SK-N-SH treated with all-trans-retinoic acid at 6 μM for 48 hours (cell line): ENCODE measurements at places on chromosomes 1 and 21.

DNA sequence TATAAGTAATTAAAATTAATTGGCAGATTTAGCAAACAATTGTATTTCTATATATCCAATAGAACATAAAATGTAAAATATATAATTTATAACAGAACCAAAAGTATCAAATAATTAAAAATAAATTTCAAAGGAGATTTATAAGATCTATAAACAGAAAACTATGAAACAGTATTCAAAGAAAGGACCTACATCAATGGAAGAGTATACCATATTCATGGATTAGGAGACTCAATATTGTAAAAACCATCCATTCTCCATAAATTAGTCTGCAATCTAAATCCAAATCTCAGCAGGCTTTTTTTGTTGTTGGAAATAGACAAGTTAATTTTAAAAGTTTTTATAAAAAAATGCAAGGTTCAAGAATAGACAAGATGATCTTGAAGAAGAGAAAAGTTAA, 149.0 kb upstream of the RUNX3 start:
- ATAC-seq = no peak

GRCh38 chr21:45474323-45474950, 67.8 kb downstream of the SLC19A1 start:
- ATAC-seq = no peak

- ATAC-seq = no peak
Observed at GRCh38 chr21:15947677-15948076, 217.9 kb downstream of the USP25 start.

DNA sequence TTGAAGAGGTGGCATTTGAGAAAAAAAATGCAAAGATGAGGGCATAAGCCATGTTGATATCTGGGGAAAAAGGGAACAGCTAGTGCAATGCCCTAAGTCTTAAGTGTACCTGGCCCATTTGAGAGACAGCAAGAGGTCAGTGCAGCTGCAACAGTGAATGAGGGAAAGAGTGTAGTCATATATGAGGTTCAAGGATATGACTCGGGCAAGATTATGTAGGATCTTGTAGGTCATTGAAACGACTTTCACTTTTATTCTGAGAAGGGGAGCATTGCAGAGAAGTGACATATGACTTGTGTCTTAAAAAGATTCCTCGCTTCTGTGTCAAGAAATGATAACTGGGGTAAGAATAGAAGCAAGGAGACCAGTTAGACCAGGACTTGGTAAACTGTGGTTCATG, 31.0 kb downstream of the NTMT2 start:
- no peak for ATAC-seq

GRCh38 chr1:91836331-91837040, 49.5 kb downstream of the TGFBR3 start:
- no peak for ATAC-seq

DNA sequence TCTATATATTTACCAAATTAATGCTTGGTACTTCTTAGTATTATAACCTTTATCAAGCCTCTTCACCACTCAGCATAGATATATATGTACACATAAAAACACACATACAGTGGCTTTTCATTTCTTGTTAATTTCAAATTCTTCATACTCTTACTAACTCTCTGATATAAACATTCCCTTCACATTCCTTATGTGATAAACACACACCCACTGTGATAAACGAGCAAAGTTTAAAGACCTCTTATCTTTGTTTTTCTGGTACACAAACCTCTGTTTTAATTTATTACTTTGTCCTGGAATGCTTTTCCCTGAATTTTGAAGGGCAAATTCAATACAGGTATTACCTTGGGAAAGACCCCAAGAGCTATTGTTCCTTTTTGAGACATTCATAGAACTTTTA, 379.1 kb upstream of the TMPRSS15 start:
- ATAC-seq = no peak

GRCh38 chr21:45374826-45375455, 30.0 kb upstream of the COL18A1 start:
- ATAC-seq = no peak

DNA sequence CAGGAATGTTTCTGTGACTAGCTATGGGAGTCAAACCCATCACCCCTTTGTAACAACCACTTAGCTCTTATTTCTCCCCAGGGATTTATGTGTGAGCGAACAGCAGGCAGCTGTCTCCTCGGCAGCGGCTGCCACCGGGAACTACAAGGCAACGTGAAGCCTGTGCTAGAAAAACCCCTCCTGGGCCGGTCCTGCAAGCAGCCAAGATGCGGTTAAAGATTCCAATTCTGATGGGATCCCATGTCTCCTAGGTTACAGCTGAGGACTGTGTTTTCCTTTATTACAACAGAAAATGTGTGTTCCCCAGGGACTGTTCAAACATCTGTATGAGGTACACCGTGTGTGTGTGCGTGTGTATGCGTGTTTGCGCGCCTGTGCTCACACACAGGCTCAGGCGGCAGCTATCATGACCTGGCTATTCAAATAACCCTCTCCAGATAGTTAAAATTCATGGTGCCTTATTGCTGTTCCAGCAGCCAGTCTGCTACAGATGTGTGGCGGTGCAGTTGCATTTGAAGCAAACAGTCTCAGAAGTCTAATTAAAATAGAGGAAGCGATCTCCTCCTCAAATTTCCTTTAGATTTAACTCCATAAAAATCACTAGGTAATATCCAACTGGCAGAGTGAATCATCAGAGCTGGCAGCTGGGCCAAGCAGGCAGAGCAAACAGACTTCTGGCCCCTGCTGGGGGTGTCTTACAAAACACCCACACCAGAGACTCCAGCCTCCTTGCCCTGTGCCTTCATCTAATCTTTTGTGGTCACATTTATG, 68.0 kb downstream of the LMX1A start:
- ATAC-seq = no peak

DNA sequence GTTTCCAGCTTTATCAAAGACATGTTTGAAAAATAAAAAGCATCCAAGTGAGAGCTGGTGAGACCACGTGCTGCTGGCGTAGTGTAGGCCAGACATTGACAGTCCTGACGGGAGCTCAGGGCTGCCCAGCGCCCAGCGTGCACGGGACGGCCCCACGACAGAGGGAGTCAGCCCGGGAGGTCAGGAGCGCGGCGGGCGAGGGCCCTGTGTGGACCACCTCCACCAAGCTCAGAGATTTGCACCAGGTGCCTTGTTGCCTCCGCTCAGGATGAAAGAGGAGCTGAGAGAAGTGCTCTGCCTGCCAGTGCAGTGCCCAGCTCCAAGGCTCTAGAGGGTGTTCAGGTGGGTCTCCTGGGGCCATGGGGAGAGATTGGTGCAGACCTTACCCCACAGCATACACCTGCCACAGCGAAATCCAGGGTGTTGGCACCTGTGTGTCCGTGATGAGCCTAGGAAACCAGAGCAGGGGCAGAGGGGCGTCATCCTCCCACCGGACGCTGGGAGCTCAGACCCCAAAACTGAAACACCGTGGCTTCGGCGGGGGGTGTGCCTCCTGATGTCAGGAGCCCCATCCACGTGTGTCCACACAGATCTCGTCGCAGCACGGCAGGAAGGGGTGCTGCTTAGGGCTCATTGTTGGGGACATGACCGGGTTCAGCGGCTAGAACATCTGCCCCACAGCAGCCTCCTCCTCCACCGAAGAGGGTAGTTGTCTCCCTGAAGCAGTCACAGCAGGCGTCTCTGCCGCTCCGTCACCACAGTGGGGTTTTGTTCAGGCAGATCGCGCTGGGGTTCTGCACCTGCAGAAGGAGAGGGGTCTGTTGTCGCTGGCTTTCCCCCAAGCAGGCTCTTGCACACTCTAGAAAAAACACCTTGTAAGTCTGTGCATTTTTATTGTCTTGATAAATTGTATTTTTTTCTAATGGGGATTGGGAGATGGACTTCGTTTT, 64.2 kb downstream of the POFUT2 start:
- ATAC-seq = no peak

GRCh38 chr1:9793291-9793690, 30.5 kb downstream of the CLSTN1 start:
- no peak for ATAC-seq

- no peak for ATAC-seq
Observed at GRCh38 chr1:117659550-117660270, 53.9 kb downstream of the TENT5C start.

GRCh38 chr1:16440131-16440469, 424 bp upstream of the NECAP2 start:
- peak; percentile 61 for ATAC-seq

- ATAC-seq = no peak
Observed at GRCh38 chr21:27719226-27719625, 752.3 kb upstream of the ADAMTS5 start.

DNA sequence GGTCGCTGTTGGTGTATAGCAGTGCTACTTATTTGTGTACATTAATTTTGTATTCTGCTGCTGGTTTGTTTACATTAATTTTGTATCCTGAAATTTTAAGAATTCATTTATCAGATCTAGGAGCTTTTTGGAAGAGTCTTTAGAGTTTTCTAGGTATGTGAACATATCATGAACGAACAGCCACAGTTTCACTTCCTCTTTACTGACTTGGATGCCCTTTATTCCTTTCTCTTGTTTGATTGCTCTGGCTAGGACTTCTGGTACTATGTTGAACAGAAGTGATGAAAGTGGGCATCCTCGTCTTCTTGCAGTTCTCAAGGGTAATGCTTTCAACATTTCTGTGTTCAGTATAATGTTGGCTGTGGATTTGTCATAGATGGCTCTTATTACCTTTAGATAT, 1757.9 kb downstream of the BRINP3 start:
- ATAC-seq = no peak

GRCh38 chr1:160726498-160727315, 12.3 kb upstream of the SLAMF7 start:
- ATAC-seq = peak; percentile 90

DNA sequence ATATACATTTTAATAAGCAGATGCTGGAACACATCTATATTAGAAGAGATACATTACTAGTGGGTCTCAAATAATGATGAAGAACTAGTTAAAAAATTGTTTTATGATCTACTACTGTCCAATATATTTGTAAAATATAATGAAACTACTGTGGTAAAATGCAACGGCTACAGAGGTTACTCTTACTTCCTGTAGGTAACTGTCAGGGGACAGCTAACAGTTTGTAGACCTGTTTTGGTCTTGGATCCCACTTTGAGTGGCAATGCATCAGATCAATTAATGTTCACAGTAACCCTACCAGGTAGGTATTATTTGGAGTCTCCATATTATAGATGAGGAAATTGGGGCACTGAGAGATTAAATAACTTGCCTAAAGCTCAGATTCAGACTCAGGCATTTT, 26.7 kb upstream of the MYSM1 start:
- no peak for ATAC-seq

DNA sequence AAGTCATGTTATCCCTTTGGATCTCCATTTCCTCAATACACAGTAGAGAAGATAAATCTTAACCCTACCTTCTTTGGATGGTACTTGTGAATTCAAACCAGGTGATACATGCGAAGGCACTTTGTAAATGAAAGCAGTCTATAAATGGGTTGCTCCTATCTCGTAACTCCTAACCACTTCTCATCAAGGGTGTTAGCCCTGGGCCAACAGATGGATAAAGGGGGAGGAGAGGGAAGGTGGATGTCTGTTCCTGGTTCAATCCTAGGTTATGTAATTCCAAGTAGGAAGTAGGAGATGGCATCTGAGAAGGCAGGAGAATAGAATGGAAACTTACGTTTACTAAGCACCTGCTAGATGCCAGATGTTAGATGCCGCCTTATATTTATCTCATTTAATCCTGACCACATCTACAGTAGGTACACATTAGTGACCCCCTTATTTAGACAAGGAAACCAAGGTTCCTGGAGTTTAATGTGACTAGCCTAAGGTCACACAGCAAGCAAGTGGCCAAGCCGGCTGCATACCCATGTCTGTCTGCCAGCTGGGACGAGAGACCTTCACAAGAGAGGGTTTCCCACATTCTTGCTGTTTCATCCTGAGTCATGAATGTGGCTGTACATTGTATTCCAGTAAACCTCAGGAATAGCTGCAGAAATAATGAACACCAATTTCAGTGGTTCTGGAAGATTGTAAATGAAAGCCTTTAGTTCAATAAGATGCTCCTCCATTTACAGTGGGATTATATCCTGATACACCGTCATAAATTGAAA, 47.7 kb downstream of the ELAVL4 start:
- no peak for ATAC-seq

DNA sequence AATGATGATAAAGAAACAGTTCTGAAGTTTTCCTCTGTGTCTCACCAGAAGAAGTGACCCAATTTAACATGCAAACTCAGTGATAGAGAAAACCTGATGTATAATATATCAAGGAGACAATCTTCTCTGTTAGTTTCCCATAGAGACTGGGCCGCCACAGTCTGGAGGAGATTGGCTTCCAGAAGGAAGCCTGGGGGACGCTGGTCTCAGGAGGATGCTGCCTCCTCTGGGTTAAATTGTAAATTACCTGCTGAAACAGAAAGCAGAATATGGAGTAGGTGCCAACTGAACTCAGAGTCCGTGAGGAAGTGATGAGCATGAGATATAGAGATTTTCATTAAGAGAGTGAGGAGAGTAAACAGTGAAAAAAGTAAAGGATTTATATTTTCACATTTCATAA, 15.8 kb downstream of the OR14I1 start:
- peak; percentile 80 for ATAC-seq

DNA sequence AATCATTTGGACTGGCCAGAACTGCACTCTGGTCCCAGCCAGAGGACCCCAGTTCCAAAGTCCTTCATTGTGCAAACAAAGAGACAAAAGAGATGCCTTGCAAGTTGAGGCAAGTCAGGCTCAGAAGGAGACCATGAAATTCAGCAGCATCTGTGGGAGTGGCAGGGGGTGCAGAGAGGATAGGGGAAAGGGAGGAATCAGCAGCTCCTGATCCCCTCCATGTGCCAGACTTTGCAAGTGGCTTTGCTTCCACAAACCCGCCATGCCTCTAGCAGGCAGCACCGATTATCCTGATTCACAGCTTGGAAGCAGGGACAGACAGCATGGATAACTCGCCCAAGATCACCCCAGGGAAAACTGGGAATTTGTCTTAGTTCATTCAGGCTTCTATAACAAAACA, 2.1 kb upstream of the CAPN9 start:
- no peak for ATAC-seq

GRCh38 chr1:170698301-170699275, 34.7 kb downstream of the PRRX1 start:
- ATAC-seq = peak; percentile 72

DNA sequence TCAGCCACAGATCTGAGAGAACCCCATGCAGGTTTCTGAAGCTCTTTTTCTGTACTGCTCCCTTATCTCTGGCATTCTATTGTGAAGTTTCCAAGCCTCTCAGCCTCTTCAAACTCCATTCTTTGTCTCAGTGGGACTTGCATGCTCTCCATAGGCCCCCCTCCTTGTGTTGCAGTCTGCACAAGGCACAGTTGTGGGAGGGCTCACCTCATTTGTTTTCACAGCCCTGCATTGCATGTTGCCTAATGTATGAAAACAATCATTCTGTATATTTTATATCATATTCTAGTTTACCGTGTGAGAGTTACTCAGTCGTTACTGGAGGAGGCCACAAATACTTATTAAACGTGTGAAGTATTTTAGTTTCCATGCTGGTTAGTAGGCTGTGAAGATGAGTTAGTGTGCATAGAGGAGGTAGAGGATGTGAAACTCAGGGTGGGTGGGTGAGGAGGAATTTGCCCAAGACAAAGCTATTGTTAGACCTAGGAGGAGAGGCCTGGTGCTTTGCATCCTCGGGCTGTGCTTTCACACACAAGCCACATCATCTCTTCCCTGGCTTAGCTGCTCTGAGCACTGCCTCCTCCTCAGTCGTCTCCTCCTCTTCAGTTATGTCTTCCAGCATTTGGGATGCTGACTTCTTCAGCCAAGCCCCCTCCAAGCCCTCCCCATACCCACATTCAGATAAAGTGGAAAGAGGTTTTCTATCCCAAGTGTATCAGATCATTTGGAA, 7.8 kb upstream of the CHI3L2 start:
- no peak for ATAC-seq

GRCh38 chr1:35572296-35572695, 818 bp upstream of the TFAP2E start:
- ATAC-seq = no peak

- ATAC-seq = peak; percentile 69
Observed at GRCh38 chr1:76862447-76862846, 4.8 kb upstream of the ST6GALNAC5 start.
